ENCODE measurements at places on chromosomes 6 and 20.
A peak's percentile ranks its signal among the peaks of the same experiment; 100 is the strongest.

DNA sequence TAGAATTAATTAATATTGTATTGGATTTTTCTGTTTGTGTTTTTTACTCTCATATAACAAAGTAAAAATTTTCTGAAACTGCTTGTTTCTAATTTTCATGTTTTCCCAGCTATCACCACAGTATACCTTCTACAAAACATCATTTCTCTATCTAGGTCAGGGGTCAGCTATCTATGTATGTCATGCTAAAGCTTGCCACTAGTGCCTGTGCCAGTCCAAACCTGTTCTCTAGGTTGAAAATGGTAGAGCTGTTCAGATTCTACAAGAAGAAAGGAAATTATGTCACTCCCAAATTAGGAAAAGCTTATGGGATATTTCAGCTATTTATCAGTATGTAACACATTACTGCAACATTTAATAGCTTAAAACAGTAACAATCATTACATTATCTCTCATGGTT, 5.8 kb upstream of the ME1 start:
- DNase-seq, result no peak

- no peak for DNase-seq
These were observed 85.1 kb downstream of the PDSS2 start for GRCh38 chr6:107374264-107374663.

DNA sequence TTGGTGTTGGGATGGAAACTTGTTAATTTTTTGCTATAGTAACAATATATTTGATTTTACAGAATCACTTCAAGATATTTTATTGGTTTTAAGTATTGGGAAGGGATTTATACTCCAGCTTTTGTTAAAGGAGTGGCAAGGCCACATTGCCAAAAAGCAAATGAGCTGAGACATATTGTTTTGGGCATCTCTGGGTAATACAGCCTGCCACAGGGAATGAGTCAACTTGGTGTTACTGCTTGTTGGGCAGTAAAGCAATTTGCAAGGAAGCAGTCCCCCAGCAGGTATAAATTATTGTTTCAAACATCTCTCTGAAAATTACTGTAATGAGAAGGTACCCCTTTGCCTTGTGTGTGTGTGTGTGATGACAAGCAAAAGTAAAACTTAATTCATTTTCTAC, 868.3 kb upstream of the FLRT3 start:
- DNase-seq, result no peak

DNA sequence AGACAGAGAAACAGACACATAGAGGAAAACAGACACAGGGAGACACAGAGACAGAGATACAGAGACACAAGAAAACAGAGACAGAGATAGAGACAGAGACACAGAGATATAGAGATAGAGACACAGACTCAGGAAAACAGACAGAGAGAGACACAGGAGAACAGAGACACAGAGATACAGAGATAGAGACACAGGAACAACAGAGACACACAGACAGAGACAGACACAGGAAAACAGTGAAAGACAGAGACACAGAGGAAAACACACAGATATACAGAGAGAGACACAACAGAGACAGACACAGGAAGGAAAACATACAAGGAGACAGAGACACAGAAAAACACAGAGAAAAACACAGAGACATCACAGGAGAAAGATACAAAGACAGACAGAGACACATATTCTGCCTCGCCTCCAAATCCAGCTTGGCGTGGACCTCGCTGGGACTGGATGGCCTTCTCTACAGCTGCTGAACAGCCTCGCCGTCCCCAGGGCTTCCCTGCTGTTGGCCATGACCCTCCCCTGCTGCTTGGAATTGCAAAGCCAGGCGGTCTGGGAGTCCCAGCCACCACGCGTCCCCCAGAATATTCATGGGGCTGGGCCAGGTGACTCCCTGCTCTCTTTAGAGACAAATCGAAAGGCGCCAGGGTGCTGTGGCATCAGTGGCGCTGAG, 36.8 kb downstream of the NTSR1 start:
- no peak for DNase-seq

DNA sequence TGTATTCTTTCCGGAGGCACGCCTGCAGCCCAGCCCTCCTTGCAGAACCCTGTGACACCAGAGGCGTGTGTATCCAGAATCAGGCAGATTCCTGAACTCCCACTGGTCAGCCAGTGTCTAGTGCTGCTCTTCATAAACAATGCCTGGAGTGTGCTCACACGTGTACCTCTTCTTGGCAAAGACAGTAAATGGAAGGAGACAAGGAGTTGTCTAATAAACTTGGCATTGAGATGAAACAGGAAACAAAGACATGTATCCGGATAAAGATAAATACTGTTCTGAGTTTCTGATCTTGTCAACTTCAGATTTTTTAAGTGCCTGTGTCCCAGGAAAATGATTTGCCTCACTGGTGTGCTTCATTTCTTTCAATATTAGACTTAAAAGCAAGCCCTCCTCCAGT, 1.7 kb downstream of the RPS6KA2 start:
- DNase-seq, result peak; percentile 27

GRCh38 chr6:135833771-135834170, 17.7 kb upstream of the PDE7B start:
- DNase-seq, result no peak

Data from skin of body (tissue), 3 donors.